ENCODE measurements at places on chromosomes 12 and 14.

DNA sequence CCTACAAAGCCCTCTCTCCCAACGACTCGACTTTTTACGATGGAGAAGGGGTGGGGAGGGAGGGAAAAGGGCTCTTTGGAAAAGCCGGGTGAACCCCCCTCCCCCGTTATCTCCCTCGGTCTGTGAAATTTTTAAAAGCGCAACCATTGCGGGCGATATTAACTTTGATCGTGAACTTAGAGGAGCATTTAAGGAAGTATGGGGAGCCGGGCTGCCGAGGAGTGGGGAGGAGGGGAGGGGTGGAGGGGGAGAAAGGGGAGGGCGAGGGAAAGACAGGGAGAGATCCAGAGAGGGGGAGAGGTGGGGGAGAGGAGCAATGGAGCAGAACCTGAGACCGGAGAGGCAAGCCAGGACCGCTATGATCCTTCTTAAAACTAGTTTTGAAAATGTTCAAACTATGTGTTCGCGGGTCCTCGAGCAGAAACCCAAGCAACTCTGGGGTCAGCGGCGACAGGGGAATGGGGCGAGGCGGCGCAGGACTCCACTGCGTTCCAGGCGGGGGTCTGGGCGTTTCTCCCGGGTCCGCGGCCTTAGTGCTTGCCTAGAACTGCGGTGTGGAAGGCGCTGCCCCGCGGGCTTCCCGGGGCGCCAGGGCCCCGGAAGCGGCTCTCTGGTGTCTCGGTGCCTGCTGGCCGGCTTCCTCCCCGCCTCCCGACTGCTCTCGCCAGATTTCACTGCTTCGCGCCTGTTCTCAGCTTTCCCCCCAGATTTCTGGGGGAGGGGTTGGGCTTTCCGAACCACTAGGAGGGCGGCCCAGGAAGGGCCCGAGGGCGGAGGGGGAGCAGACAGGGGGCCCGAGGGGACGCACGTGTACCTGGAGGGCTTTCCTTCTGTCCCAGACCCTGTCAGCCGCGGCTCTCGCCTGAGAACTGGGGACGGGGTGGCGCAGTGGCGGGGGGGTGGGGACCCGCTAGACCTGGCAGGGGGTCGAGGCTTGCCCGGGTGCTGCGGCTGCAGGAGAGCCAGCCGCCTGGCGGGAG lies at the start of gene HOTAIR:
HOTAIR (minus strand) TSS at position 871 of the 980 bp plus-strand sequence.
- H3K27me3 ChIP-seq: peaks cover 48% of the 10 kb centered on the region
- peaks cover 4% of the 10 kb centered on the region for H3K36me3 ChIP-seq
- peak within 1 kb of the TSS; percentile 81 for H3K27ac ChIP-seq

- no peaks in the 10 kb centered on the region for H3K27me3 ChIP-seq
- no peak overlapping the region for H3K4me3 ChIP-seq
- DNase-seq: no peak
- H3K27ac ChIP-seq: peak overlapping the region; percentile 75
Observed at GRCh38 chr14:59292921-59293534, 104.6 kb downstream of the DAAM1 start.

GRCh38 chr12:119808441-119808840 lies 68.7 kb downstream of the CIT start:
- H3K27ac ChIP-seq: no peak overlapping the region
- H3K27me3 ChIP-seq: no peaks in the 10 kb centered on the region

DNA sequence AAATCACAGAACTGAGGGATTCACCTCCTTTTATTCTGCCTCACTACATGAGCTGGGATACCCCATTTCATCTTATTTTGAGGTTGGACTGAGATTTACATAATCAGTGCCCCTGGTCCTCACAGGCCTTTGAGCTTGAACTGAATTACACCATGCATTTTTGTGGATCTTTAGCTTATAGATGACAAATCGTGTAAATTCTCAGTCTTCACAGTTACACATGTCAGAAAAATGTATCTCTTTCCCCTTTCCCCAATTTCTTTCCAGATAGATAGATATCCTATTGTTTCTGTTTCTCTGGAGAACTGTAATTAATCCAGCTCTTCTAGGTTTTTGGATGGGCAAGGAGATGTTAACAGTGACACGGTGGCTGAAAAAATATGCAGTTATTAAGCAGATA lies 1778.9 kb upstream of the SEL1L start:
- DNase-seq: no peak
- no peak overlapping the region for H3K27ac ChIP-seq
- H3K36me3 ChIP-seq: no peaks in the 10 kb centered on the region
- no peaks in the 10 kb centered on the region for H3K27me3 ChIP-seq
- H3K4me3 ChIP-seq: no peak overlapping the region

GRCh38 chr12:130429656-130430505 lies 92.2 kb downstream of the PIWIL1 start:
- no peaks in the 10 kb centered on the region for H3K4me1 ChIP-seq
- no peak overlapping the region for H3K27ac ChIP-seq
- DNase-seq: no peak
- H3K4me3 ChIP-seq: no peak overlapping the region

DNA sequence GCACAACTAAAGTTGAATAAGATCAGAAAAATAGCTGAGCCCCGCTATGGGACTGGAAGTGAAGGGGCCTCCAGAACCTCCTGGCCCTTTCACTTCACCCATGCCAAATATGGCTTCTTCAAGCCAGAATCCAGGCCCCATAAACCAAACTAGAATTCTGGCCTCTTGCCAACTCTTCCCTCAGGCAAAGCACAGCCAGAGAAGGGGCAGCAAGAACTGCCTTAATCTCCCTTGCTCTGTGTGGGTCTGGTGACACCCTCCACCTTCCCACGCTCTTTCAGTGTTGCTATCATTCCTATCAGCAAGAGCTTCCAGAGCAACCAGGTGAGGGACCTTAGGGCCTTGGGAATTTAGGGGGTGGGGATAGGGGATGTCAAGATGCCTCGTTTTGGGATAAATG lies 3.1 kb upstream of the PNMA1 start:
- peaks cover 24% of the 10 kb centered on the region for H3K36me3 ChIP-seq
- no peak overlapping the region for H3K4me3 ChIP-seq
- H3K27ac ChIP-seq: no peak overlapping the region
- peaks cover 12% of the 10 kb centered on the region for H3K4me1 ChIP-seq
- H3K27me3 ChIP-seq: no peaks in the 10 kb centered on the region

DNA sequence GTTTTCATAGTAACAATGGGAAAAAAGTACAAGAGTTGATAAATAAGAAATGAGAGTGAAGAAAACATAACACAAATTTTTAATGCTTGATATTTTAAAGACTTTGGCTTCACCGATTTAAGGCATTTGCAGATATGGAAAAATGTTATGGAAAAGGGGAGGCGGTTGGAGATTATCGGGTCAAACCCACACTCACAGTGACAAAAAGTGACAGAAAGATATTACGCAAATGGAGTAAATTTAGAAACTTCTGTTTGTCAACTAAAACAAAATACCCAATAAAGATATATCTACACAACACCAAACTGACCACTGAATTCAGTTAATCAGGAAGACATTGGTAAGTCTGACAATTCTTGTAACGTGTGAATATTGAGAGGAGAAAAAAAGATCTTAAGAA lies 2.5 kb downstream of the PPP1R12A start:
- H3K4me1 ChIP-seq: peaks cover 46% of the 10 kb centered on the region
- H3K4me3 ChIP-seq: peak overlapping the region; percentile 59

DNA sequence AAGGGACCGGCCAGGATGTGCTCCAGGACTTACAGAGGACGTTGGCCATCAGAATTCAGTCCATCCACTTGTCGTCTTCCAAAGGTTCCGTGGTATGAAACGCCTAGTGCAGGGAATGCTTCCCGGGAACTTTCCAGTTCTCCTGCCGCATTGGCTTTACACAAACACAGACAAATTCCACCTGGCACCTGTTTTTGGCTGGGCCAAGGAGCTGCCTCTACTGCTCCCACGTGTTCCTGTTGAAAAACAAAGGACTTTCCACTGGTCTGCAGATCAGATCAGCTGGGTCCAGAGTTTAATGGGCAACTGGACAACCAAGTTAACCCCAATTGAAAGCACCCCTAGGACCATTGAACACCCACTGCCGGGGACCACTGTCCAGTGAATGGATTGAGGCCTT lies 28.0 kb upstream of the PWP1 start:
- DNase-seq: no peak
- no peaks in the 10 kb centered on the region for H3K36me3 ChIP-seq
- no peak overlapping the region for H3K27ac ChIP-seq
- H3K4me3 ChIP-seq: no peak overlapping the region

DNA sequence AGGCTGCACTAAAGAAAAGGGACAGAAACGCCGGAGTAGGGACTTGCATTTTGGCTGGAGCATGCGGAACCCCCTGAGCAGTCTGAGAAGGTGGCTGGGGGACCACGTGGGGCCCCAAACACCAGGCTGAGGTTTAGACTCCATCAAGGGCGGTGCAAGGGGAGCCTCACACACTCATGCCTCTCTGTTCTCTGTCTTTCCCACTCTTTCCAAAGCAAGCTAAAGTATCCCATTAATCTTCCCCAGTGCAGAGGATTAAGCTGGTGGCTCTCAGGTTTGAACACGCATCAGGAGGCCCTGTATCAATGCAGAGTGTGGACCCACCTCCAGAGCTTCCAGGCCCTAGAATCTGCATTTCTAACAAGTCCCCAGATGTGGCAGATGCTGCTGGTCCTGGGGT lies 13.5 kb downstream of the CCDC197 start:
- H3K36me3 ChIP-seq: no peaks in the 10 kb centered on the region
- peaks cover 16% of the 10 kb centered on the region for H3K27me3 ChIP-seq
- no peak overlapping the region for H3K4me3 ChIP-seq
- H3K27ac ChIP-seq: no peak overlapping the region
- peaks cover 3% of the 10 kb centered on the region for H3K4me1 ChIP-seq
- DNase-seq: no peak

DNA sequence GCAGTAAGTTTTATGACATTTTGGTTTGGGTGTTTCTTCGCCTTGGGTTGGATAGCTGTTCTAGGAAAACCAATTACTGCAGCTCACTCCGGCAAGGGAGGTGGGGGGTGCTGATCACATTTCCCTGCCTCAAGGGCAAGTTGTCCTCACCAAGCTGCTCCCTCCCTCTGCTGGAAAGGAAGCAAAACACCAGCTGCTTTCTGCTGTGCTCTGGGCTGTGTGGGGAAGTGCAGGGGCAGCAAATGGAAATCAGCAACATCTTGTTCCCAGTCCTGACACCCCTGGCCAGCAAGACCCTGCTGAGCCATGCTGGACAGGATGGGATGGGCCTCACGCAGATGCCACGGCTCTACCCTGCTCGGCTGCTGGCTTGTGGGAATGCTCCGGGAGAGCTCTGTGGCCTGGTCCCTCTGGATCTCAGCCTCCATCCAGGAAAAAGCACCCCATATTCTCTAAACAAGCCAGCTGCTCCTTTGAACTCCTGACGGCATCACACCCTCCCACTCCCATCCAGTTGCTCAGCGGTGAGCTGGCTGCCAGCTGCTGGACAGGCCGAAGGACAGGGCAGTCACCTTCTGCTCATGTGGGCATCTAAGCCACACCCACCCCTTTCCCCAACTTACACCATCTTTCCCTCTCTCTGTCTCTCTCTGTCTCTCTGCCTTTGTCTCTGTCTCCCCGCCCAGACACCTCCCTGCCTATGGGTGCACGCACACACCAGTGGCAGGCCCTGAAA lies 52.4 kb upstream of the EIF5 start:
- peaks cover 3% of the 10 kb centered on the region for H3K4me1 ChIP-seq
- no peak for DNase-seq
- no peak overlapping the region for H3K4me3 ChIP-seq

- peaks cover 5% of the 10 kb centered on the region for H3K36me3 ChIP-seq
- no peak overlapping the region for H3K4me3 ChIP-seq
- no peaks in the 10 kb centered on the region for H3K27me3 ChIP-seq
- peaks cover 18% of the 10 kb centered on the region for H3K4me1 ChIP-seq
Observed at GRCh38 chr12:104426926-104427546, 29.7 kb upstream of the CHST11 start.

- no peaks in the 10 kb centered on the region for H3K27me3 ChIP-seq
- H3K4me3 ChIP-seq: no peak overlapping the region
- DNase-seq: no peak
- H3K27ac ChIP-seq: no peak overlapping the region
- no peaks in the 10 kb centered on the region for H3K4me1 ChIP-seq
Observed at GRCh38 chr12:125096894-125097293, 31.7 kb downstream of the AACS start.

DNA sequence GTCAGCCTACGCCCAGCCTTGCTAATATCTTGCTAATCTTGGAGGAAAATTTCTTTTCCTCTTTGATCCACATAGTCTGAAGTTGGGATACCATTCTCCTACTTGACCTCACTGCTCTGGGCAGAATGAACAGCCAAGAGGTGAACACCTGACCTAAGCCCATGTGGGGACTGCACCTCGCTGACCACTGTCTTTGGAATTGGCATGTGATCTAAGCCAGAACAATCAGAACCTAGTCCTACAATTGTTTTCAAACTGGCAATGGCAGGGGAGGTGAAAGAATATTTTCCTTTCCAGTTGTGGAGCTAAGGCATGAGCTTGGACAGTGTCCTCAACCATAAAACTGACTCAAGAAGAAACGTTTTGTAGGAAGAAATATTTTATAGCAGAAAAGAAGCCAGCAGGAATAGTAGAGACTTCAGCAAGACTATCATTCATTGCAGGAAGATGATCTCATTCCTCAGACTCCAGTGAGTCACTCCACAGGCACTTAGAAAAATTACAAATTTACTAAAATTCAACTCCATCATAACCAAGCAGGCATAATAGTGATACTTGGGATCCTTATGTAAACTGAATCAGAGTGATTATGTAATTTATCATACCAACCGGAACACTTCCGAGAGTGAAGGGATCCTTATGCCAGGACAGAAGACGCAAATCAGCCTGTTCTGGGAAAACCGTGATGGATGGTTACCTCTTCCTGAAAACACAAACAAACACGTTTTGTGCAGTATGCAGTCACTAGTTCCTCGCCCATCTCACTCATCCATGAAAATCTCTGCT lies 14.7 kb downstream of the PTPRO start:
- no peak overlapping the region for H3K27ac ChIP-seq
- peaks cover 3% of the 10 kb centered on the region for H3K27me3 ChIP-seq
- H3K4me3 ChIP-seq: no peak overlapping the region
- DNase-seq: no peak
- no peaks in the 10 kb centered on the region for H3K36me3 ChIP-seq

DNA sequence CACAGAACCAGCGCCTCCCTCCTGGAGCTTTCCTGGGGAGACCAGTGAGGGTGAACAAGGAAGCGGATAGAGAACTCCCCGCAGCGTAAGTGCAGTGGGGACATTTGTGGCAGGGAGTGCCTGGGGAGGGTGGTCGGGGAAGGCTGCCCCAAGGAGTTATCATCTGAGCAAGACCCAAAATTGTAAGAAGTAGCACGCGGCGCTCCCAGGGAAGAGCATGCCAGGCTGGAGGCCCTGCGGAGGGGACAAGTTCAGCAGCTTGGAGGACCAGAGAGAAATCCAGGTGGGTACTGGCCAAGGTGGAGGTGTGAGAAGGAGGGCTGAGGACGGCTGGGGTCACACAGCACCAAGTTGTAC lies 46.2 kb upstream of the RIMBP2 start:
- H3K4me1 ChIP-seq: peaks cover 2% of the 10 kb centered on the region
- no peak for DNase-seq
- no peak overlapping the region for H3K4me3 ChIP-seq
- H3K27ac ChIP-seq: peak overlapping the region; percentile 31

DNA sequence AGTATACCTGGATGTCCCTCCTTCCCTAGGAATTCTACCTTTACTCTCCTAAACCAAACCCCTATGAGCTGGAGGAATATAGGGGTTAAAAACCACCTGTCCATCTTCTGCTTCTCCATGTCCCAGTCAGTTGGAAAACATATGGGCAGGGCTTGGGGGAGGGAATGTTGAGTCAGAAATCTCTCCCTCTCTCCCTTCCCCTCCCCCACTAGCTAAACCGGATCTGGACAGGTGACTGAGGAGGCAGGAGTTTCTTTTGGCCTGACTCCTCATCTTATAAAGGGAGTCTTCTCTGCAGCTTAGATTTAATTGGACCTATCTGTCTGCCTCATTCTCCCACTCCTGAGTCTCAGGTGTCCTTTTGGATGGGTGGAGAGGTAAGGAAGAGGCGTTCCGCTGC lies 6.1 kb downstream of the ERBB3 start:
- H3K4me3 ChIP-seq: no peak overlapping the region
- H3K36me3 ChIP-seq: no peaks in the 10 kb centered on the region
- DNase-seq: no peak
- peaks cover 8% of the 10 kb centered on the region for H3K27me3 ChIP-seq
- H3K4me1 ChIP-seq: no peaks in the 10 kb centered on the region
